H4 (cell line): ENCODE measurements at places on chromosomes 7 and 10.

- DNase-seq = no peak
Measured at GRCh38 chr7:81698965-81699364, 70.9 kb downstream of the HGF start.

DNA sequence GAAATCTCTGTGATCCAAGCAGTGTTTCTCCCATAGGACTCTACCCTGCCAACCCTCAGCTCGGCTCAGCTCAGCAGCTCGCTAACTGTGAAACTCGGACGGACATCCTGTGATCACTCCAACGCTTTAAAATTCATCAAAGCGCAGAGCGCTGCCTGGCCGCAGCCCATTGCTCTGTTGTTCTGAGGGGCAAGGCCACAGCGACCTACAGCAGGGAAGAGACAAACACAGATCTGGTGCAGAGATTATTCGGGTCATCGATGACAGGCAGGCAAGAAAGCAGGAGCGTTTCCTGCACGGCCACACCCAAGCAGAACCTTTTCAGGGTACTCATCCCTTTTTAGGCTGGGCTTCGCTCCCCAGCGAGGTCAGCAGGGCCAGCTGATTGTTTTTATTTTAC lies 72.1 kb downstream of the INSIG1 start:
- DNase-seq = no peak

- no peak for DNase-seq
Measured at GRCh38 chr7:12990440-12990839, 303.0 kb downstream of the ARL4A start.

DNA sequence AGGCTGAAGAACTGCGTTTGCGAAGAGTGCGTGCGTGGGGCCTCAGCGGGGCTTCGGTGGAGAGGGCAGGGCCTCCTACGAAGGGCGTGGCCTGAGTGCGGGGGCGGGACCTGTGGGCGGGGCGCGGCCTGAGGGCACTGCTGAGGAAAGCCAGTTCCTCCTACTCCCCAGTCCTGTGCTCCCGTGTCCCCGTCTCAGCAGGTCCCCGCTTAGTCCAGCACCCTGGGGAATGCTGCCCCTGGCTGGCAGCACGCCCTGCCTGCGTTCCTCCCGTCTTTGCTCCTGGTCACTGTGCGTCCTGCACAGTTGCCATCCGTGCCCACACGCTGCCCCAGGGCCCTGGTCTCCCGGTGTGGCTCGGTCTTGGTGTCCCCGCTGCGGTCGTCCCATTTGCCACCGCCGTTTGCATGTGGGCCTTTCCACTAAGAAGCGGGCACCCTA lies 177.1 kb downstream of the ZNF248 start:
- no peak for DNase-seq

DNA sequence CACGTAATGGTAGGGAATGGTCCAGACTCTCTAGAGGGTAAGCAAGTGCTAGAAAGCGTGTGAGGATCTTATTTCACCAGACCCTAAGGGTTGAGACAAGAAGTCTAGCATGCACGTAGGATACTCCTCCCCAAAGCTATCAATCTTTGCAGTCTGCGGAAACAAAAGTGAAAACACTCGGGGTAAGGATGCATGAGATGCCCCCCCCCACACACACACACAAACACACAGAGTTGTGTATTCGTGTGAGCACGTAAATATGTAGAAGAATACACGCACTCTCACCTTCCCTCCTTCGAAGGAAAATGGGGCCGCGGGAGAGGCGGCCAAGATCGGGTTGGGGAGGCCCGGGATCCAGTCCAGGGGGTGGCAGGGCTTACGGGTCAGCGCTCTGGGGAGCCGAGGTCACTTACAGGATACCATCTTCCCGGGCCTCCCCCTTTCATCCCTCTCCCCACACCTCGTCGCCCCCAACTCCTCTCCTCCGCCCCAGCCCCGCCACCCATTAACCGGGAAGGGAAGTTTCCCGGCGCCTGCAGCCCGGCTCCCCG lies 455 bp downstream of the CUL2 start:
- DNase-seq = no peak

DNA sequence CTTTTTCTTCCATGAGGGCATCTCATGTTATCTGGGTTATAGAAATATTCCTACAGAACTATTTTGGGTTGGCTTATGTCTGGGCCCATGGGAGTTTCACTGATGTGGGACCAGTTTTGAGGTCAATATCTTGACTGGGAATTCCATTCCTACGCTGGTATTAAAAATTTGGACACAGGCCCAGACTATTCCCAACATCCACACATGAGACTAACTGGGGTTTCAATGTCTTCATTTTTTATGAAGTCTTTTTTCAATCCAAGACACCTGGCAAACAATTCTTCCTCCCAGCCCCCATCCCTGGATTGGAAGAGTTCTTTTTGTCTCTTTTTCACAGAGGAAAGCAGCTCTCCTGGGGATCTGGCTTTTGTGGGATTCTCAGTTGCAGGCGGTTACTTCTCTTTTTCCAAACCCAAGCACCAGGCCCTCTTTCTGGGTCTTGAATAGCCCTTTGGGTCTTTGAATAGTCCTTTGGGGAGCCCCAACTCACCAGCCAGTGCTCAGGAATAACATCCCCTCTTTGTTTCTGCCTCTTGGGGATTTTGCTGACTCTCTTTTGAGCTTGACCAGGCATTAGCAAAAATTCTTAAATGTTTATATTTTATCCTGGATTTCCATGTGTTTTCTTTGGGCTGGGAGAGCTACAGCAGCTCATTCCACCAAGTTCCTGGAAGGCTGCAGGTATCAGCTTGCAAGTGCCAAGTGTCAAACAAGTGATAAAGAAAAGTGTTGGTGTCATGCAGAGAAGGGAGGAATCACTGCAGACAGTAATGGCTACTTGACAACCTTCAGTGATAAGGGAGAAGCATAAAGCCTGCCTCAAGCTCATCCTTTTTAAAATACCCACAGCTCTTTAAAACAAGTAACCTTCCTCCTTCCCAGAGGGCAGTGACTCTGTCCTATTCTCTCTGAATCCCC lies 234.3 kb downstream of the ADAM12 start:
- DNase-seq = no peak

GRCh38 chr7:103120362-103120761 lies 28.5 kb downstream of the NAPEPLD start:
- no peak for DNase-seq

DNA sequence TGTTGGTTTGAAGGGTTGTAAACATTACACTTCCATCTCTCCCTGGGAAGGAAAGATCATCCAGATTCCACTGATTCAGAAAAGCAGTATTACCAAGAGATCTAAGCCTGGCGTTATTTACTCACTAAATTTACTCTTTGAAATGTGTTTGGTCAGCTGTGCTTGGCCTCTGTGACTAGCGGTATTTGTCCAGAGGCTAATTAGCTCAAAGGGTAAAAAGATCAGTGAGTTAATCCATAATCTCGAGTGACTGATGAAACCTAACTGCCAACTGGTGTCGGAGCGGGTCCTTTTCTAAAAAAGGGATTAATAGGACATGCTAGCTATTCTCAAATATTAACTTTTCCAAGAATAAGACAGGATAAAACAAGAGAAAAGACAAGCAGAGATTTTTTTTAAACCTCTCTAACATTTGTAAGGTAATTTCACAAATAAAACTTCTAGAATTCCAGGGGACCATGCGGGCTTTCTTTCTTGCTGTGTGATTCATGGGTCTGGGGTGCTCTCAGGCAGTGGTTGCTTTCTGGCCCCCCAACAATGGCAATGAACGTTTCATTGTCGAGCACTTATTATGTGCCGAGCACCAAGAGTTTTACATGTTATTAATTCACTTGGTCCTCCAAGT lies 247.3 kb upstream of the AOAH start:
- no peak for DNase-seq

- DNase-seq = no peak
Measured at GRCh38 chr7:17951742-17952254, 11.5 kb upstream of the SNX13 start.

- DNase-seq = no peak
Measured at GRCh38 chr7:117041007-117041406, 87.7 kb downstream of the ST7 start.

DNA sequence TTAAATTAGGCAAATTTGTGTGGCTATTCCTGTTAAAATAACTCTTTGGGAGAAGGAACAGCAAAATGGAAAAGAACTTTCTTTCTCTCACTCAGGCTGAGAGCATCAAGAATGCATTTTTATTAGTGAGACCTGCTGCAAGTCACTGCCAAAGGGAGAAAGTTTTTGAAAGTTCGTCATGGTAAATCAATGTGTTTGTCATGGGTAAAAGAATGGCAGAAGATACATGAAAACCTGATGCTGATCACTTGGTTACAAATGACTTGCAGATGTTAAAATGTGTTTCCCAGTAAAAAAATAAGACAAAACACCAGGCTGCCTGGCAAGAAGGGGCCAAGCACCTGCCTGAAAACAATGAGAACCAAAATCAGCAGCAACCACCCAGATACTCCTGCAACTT lies 484.7 kb upstream of the NRP1 start:
- no peak for DNase-seq

GRCh38 chr7:92624298-92624996 lies 34.3 kb upstream of the FAM133B start:
- no peak for DNase-seq

- DNase-seq = no peak
Measured at GRCh38 chr7:7895754-7896153, 72.8 kb upstream of the GLCCI1 start.

GRCh38 chr7:24349339-24349738 lies 65.3 kb downstream of the NPY start:
- no peak for DNase-seq

DNA sequence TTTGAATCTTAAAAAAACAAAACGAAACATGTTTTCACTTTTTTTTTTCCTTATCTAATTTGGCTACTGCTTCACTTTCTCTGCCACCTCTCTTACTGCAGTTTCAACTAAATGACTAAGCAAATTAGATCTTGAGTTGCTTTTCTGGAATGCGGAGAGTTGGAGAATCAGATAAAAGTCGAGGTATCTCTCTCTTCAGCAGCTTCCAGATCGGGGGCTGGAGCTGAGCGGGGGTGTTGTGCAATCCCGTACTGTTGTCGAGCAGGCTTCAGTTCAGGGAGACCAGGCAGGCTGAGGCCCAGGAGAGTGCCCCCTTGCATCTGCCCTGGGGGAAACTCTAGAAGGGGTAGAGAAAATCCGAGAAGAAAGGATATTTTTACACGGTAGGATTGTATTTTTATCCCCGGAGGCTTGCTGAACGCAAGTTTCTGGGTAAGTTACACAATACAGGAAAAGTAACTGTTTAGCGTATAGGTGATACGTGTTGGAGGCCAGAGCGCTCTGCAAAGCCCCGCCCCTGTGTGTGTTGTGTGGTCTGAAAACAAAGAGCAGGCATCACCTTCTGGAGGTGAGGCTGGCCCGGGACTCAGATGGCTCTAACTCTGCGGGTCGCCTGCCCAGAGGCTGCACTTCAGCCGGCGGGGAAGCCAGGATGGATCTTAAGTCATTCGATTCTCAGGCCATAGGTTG lies 116.6 kb downstream of the KLF6 start:
- peak; percentile 43 for DNase-seq
